ENCODE measurements at places on chromosomes 4 and X.

- peak; percentile 85 for DNase-seq
Measured at GRCh38 chr4:48268956-48269860, at the start of gene TEC. TSS of gene TEC (minus strand) at chr4:48269838. CDS start at chr4:48228614, 41,224 bp downstream.

- DNase-seq = no peak
Measured at GRCh38 chr4:111562826-111563225, 582.4 kb upstream of the FAM241A start.

- peak; percentile 25 for DNase-seq
Measured at GRCh38 chr4:24889991-24890390, 22.9 kb downstream of the CCDC149 start.

GRCh38 chr4:7328162-7328912 is 106.4 kb downstream of the PSAPL1 start:
- DNase-seq = no peak

DNA sequence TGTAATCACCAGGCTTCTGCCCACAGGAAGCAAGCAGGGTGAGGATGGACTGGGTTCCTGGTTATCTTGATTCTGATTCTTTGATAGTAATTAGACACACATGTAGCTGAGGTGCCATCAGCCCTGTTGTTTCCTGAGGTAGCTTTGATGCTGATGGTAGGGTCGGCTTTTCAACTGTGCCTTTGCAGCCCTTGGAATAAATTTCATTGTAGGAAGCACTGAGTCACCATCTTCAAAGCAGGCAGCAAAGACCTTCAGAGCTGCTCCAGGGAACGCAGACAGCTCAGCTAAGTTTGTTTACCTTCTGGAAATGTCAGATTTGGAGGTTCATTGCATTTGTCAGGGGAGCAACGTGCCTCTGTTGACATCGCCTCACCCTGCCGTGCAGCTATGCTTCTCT is 135.4 kb downstream of the ASMT start:
- DNase-seq = peak; percentile 4

DNA sequence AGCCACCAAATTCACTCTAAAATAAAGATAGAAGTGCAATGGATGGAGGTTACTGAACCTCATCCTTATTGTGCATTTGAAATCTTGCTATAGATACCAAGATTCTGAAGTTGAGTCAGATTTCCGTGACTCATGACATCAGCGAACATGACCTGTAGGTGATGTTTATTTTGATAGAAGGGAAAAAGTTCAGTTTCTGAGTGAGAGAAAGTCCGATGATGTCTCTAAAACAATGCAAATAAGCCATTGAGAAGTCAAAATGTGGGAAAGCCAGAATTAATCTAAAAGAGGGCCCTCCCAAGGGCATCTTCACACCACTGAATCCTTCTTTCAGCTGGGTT is 20.0 kb downstream of the PHOX2B start:
- no peak for DNase-seq

GRCh38 chr4:36222702-36223101 is 21.6 kb downstream of the ARAP2 start:
- DNase-seq = no peak

DNA sequence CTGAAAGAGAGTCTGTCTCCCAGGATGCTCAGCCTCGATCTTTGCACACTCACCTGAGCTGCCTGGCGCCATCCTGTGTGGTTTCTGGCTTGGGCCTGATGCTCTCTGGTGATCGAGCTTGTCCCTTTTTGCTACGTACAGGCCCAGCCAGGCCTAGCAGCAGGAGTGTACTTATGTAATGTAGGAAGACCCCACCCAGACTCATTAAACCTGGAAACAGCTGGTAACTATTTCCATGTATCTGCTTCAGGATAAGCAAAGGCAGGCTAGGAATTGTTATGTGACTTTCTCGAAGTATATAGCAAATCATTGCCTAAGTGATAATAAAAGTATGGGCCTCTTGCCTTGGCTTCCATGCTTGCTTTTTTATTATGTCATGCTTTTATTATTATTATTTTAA is 18.6 kb upstream of the ARSJ start:
- no peak for DNase-seq

DNA sequence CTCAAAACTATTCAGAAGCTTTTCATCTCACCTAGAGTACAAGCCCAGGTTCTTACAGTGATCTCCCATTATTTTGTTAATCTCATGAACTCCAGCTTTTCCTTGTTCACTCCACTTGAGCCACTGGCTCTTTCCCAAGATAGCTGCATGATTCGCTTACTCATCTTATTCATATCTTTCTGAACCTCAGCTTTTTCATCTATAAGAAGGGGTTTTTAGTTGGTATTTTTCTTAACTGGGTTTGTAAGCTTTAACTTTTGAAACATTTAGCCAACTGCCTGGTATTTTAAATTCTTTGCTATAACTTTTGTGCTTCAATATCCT is 24.0 kb downstream of the GIMD1 start:
- no peak for DNase-seq

DNA sequence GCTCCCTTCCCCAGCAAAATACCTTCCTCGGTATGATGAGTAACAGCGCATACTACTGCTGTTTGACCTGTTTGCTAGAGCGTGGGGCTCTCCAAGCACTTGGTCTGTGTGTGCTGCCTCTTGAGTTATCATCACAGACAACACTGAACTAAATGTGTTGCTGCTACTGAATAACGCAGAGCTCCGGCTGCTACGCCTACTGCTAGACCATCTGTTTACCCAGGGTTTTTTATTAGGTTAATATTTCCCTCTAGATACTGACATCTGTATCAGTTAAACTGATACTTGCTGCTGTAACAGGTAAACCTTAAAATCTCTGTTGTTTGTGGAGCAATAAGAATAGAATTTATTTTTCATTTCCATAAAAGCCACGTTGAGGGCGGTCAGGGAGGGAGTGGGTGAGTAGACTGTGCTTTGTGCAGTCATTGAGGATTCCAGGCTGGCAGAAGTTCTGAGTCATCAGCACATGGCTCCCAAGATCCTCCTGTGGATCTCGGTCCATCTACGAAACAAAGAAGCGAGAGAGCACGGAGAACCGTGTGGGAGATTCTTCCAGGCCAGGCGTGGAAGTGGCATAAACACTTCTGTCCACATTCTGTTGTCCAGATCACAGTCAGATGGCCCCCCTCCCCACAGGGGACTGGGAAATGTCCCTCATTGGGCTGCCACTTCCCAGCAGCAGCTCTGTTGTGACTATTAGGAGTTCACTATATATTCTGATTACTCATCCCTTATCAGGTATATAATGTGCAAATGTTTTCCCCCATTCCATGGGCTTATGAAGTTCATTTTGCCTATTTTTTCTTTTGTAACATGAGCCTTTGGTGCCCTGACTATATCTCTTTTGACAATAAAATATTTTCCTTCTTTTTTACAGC is 14.1 kb downstream of the GRK4 start:
- no peak for DNase-seq

DNA sequence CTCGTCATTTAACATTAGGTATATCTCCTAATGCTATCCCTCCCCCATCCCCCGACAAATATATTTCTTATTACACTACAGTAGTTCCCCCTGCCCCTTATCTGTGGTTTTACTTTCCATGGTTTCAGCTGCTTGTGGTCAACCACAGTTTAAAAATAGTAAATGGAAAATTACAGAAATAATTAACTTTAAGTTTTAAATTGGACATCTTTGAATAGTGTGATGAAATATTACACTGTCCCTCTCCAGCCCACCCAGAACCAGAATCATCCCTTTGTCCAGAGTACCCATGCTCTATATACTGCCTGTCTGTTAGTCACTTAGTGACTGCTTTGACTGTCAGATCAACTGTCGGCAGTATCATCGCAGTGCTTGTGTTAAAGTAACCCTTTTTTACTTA is 47.4 kb upstream of the VEGFC start:
- peak; percentile 85 for DNase-seq

DNA sequence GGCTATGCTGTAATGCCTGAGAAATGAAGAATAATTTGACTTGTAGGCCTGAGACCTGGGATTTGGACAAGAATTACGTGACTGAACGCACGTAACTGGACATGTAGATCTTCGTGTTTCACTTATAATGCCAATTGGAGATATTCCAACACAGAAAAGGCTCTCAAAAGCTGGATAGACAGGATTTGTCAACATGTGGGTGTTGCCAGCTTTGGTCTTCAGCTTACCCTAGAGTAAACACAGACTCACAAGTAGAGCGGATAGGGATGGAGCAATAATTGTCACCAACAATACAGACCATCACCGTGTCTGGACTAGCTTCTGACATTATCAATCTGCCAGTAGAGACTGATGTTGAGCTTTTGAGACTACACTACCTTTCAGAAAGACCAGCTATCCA is 1511.0 kb upstream of the ADGRL3 start:
- DNase-seq = no peak

DNA sequence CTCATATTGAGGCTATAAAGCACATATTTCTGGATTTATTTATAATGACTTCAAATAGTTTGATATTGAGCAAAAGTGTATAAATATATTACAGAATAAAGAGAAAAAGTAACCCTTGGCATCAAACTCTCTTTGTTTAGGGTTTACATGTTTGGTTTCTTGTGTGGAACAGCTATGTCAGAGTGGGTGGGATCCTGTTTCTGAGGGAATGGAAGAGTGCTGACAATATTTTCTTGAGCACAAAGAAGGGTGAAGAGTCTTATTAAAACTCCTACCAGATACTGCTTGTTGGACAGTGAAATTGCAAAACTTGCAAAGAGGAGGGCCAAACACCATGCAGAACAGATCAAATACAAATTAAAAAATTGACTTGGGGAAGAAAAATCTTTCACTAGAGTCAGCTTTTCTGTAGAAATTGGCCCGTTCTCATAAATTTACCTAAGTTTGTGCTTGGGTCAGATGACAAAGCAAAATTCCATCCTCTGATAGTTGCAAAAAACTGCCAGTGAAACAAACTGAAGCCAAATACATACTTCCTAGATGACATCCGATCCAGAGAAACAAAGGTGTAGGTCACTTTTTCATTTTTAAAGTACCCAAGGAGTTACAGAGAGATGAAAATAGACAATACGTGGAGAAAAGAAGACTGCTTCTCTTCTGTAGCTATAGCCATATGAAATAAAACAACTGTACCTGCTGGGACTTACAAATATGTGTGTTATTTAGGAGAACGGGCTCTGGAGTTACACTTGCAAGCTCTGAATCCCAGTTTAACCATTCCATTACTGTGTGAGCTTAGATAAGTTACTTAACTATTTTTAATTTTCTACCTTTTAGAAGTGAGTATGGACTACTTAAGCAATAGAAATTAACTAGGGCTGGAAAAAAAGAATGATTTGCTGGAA is 133.3 kb downstream of the MAML3 start:
- DNase-seq = peak; percentile 26

- peak; percentile 7 for DNase-seq
Measured at GRCh38 chr4:180953572-180953971, 1289.6 kb upstream of the TENM3 start.

- DNase-seq = no peak
Measured at GRCh38 chr4:14023036-14023435, 395.5 kb upstream of the BOD1L1 start.

DNA sequence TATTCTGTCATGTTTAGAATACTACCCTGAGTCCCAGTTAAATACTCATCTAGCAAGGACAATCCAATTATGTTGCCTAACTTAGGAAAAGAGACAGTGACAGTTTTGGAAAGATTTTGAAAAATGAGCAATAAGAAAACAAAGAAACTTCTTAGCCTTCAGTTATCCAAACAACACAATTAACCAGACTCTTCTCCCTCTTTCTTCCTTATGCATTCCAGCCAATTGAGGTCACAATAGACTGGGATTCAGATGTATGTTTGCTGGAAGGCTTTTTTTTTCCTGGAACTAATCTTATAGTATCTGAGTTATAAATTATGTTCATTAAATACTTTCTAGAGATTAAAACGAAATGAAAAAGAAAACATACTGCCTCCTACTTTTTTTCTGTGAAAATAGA is 109.6 kb downstream of the GUCY2F start:
- no peak for DNase-seq

- DNase-seq = peak; percentile 82
Measured at GRCh38 chrX:71178908-71179307, 34.3 kb downstream of the NLGN3 start.

- DNase-seq = no peak
Measured at GRCh38 chr4:125184116-125184515, 130.6 kb upstream of the FAT4 start.

DNA sequence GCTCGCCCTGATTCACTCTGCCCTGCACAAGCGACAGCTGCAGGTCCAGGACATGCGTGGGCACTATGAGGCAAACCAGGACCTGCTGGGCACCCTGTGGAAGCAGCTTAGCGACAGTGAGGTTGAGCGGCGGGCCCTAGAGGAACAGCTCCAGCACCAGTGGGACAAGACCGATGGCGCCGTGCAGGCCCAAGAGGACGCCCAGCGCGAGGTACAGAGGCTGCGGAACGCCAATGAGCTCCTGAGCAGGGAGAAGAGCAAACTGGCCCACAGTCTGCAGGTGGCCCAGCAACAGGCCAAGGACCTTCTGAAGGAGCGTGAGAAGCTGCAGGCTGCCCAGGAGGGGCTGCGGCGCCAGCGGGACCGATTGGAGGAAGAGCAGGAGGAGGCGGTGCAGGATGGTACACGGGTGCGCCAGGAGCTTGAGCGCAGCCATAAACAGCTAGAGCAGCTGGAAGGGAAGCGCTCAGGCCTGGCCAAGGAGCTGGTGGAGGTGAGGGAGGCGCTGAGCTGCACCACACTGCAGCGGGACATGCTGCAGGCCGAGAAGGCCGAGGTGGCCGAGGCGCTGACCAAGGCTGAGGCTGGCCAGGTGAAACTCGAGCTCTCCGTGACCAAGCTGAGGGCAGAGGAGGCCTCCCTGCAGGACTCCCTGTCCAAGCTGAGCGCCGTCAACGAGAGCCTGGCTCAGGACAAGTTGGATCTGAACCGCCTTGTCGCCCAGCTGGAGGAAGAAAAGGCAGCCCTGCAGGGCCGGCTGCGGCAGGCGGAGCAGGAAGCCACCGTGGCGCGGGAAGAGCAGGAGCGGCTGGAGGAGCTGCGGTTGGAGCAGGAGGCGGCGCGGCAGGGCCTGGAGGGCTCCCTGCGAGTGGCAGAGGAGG is 12.8 kb downstream of the SMIM10L2A start:
- DNase-seq = no peak

GRCh38 chr4:145868637-145869409 is 69.8 kb downstream of the ZNF827 start:
- peak; percentile 44 for DNase-seq

DNA sequence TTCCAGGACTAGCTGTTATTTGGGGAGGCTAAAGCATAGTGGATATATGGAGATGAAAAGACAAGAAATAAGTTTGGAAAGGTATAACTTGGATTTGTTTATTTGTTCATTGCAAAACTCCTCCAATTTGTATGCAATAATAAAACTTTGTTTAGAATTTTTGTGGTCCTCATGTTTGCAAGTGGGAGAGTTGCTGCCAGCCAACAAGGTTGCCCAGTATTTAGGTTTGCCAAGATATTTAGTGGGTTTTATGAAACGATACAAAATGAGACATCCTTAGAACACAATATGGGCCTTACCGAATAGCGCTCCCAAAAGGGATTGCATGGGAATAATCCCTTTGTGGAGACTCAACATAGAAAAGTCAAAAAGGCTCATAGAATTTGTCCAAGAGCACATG is 162.1 kb downstream of the INPP4B start:
- DNase-seq = no peak

DNA sequence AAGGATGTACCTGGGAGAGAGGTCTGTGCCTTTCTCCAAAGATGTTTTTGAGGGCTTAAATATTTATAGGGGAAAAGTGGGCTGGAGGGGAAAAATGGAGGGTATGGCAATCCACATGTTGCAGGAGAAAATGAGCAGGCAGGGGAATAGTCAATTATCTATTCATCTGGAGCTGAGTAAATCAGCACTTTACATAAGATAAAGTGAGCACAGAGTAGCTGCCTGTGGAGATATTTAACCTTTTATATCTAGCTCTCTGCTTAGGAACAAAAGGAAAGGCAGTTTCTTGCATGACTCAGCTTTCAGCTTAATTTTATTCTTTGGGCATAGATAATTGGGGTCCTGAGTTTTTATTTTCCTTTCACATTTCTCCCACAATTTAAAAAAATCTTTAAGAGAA is 93.6 kb upstream of the NPY2R start:
- DNase-seq = no peak
